CD4-positive, alpha-beta memory T cell (primary cell): ENCODE measurements at places on chromosomes 6 and 20. TPM values are rescaled to one million over a fixed set of nuclear protein-coding genes. Genes with fewer than 3 reads are reported as not detected.

The PTPN1 gene
- total RNA-seq, result 59.5 TPM

The SALL4 gene
- not detected for total RNA-seq

- no peaks in the 10 kb centered on the region for H3K4me1 ChIP-seq
- H3K36me3 ChIP-seq, result no peaks in the 10 kb centered on the region
- DNase-seq, result no peak
Measured at GRCh38 chr6:114712129-114712662, 369.4 kb upstream of the HS3ST5 start.

The RTN4IP1 gene
- 5.8 TPM for total RNA-seq

DNA sequence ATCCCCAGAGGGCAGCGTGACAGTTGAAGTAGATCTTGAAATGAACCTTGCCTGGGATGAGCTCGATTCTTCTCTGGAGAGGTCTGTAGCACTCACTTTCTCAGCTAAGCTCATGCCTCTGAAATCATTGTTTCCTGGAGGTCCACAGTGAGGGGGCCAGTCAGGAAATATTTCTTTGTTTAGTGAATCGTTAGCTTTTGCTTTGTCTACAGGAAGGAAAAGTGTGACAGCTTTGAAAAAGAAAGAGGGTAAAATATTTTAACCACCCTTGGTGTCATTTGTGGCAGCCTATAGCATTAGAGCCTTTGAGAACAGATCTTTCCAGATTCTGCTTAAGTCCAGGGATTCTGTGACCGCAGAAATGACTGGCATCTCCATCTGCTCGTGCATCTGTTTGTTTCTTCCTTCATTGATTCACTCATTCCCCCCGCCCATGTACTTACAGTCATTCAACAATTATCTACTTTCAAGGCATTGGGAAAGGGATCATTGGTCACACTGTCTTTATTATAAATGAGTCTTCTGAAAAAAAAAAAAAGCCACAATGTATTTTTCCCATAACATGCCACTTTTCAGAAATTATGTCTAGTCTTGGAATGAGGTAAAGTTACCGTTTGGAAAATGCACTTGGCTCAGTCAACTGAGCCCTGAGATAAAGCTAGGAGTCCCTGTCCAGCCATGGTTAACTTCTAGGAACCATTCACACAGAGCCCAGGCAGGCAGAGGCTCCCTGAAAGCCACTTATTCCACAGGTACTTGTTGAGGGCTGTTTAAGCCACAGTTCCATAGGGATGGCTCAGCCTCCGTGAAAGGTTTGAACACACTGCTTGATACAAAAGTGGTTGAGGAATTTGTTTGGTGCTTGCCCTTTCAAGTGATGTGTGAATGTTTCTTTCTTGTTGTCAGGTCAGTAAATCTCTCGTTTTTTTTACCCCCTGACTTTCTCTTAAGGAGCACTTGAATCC, 86.0 kb downstream of the TIAM2 start:
- no peaks in the 10 kb centered on the region for H3K36me3 ChIP-seq
- H3K4me1 ChIP-seq, result no peaks in the 10 kb centered on the region
- DNase-seq, result no peak
- H3K27ac ChIP-seq, result no peak overlapping the region

DNA sequence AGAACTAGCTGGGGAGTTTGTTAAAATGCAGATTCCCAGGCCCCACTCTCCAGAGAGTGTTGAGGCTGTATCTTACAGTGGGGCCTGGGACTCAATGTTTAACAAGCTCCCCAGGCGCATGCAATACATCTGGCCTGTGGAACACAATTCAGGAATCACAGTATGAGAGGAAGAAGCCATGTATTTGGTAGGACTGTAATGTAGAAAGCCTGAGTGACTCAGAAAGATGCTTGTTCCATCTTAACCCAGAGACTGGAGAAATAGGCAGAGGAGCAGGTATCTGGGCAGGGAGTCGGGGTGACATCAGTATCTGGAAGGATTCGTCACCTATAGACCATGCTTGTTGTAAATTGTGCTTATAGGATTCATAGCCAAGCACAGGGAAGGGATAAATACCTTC, 90.5 kb downstream of the UNC5CL start:
- H3K27ac ChIP-seq, result no peak overlapping the region

GRCh38 chr6:144027932-144028587, 20.0 kb upstream of the PLAGL1 start:
- H3K4me3 ChIP-seq, result no peak overlapping the region
- H3K4me1 ChIP-seq, result no peaks in the 10 kb centered on the region
- no peak for DNase-seq
- no peaks in the 10 kb centered on the region for H3K36me3 ChIP-seq
- H3K27ac ChIP-seq, result no peak overlapping the region

- H3K27ac ChIP-seq, result peak overlapping the region; percentile 18
- no peaks in the 10 kb centered on the region for H3K27me3 ChIP-seq
- H3K36me3 ChIP-seq, result no peaks in the 10 kb centered on the region
- peaks cover 46% of the 10 kb centered on the region for H3K4me1 ChIP-seq
- DNase-seq, result no peak
Measured at GRCh38 chr6:30768634-30769087, 24.3 kb upstream of the IER3 start.

- no peaks in the 10 kb centered on the region for H3K36me3 ChIP-seq
- no peak overlapping the region for H3K27ac ChIP-seq
- no peak for DNase-seq
- H3K27me3 ChIP-seq, result no peaks in the 10 kb centered on the region
- no peaks in the 10 kb centered on the region for H3K4me1 ChIP-seq
- no peak overlapping the region for H3K4me3 ChIP-seq
Measured at GRCh38 chr6:74588094-74588832, 617.6 kb downstream of the COL12A1 start.

The PRR18 gene
- not detected for total RNA-seq

DNA sequence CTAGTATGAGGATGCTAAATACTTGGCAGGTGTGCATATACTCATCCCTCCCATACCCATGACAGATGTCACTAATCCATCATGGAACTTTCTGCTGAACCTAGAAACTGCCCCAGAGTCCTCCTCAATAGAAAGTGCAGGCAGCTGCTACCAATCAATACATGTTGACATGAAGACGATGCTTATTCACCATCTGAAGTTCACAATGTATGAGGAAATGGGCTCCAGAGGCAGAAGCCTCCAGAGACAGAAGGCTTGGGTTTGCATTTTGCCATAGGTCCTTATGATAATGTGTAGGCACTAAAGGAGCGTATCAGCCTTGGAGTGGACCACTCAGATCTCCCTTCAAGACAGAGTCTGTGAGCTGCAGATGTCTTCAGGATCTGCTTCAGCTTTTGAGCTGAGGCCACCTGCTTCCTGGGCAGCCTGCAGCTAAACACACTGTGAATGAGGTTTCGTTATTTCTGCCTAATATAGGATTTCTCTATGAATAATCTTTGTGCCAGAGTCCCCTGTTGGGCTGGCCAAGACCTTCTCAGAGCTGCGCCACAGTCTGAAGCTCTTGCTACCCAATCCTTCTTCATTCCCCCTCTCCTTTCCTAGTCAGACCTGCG, 7.5 kb upstream of the KIAA1755 start:
- no peaks in the 10 kb centered on the region for H3K36me3 ChIP-seq
- no peaks in the 10 kb centered on the region for H3K4me1 ChIP-seq
- no peak for DNase-seq
- no peak overlapping the region for H3K27ac ChIP-seq

The NRN1 gene
- total RNA-seq, result 0.49 TPM

The HRH3 gene
- not detected for total RNA-seq

DNA sequence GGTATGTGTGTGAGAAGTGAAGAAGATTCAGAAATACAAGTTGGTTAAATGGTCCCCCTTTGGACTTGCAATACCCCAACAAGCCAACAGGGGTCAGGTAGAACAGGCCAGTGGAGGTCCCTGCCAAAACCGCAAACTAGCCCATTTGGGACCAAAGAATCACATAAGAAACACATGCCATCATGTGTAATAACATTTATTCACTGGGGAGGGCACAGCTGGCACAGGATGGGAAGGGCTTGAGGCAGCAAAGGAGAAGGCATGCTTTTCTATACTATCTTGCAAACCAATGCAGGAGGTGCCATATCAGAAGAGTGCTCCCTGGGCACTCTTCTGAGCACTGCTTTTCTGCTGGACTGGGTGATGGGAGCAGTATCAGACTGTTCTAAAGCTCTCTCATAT, 116.1 kb upstream of the TRAF3IP2 start:
- H3K4me3 ChIP-seq, result no peak overlapping the region
- DNase-seq, result peak; percentile 50
- H3K27me3 ChIP-seq, result no peaks in the 10 kb centered on the region
- peaks cover 76% of the 10 kb centered on the region for H3K4me1 ChIP-seq
- H3K36me3 ChIP-seq, result peaks cover 34% of the 10 kb centered on the region

- no peaks in the 10 kb centered on the region for H3K27me3 ChIP-seq
- H3K4me3 ChIP-seq, result no peak overlapping the region
- no peak overlapping the region for H3K27ac ChIP-seq
- H3K4me1 ChIP-seq, result no peaks in the 10 kb centered on the region
- no peak for DNase-seq
- H3K36me3 ChIP-seq, result no peaks in the 10 kb centered on the region
Measured at GRCh38 chr20:19453410-19453809, 241.0 kb downstream of the SLC24A3 start.

- no peak overlapping the region for H3K27ac ChIP-seq
- DNase-seq, result peak; percentile 7
- peaks cover 36% of the 10 kb centered on the region for H3K36me3 ChIP-seq
Measured at GRCh38 chr6:160102956-160103824, 18.4 kb upstream of the SLC22A1 start.

DNA sequence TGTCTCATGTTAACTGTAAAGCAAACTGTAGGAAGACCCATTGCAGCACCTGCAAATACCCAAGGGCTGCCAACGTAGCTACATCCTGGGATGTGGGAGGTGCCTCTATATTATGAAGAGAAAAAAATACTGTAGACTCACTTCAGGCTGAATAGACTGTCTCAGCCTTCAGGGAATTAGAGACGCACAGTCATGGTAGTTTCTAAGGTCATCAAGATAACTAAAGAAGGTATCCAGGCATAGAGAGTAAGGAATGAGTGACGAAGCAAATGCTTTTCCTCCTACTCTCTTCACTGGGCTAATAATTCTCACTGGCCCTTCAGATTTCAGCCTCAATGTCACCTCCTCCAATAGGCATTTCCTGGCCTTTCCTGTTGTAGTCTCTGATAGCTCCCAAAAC, 121.6 kb upstream of the ECI2 start:
- no peak for DNase-seq
- H3K4me1 ChIP-seq, result no peaks in the 10 kb centered on the region
- H3K27ac ChIP-seq, result no peak overlapping the region
- H3K36me3 ChIP-seq, result no peaks in the 10 kb centered on the region

DNA sequence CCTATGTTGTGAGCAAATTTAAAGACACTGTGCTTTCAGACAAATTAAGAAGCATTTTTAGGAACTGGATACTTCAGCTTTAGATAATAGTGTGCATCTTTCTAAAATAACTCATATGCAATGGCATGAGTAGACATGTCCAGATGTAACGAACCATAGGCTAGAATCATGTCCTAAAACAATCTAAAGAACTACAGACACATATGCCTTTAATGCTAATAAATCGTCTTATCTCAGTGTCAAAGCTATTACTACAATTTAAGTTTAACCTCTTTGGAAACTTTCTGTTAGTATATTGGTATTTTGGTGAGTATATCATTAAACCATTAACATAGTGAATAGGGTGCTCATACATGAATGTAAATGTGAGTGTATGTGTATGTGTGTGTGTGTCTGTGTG, 908.5 kb upstream of the FLRT3 start:
- H3K36me3 ChIP-seq, result no peaks in the 10 kb centered on the region
- no peak overlapping the region for H3K4me3 ChIP-seq
- no peak overlapping the region for H3K27ac ChIP-seq

GRCh38 chr20:41168281-41169161, 31.2 kb downstream of the PLCG1 start:
- peaks cover 10% of the 10 kb centered on the region for H3K4me1 ChIP-seq
- peak overlapping the region; percentile 22 for H3K27ac ChIP-seq
- H3K4me3 ChIP-seq, result no peak overlapping the region
- peaks cover 96% of the 10 kb centered on the region for H3K36me3 ChIP-seq
- no peak for DNase-seq

The HMGN4 gene
- 105 TPM for total RNA-seq

The GPR6 gene
- not detected for total RNA-seq

The IMPG1 gene
- not detected for total RNA-seq

GRCh38 chr6:85756982-85757381, 114.3 kb upstream of the SYNCRIP start:
- H3K4me1 ChIP-seq, result no peaks in the 10 kb centered on the region
- no peaks in the 10 kb centered on the region for H3K27me3 ChIP-seq
- DNase-seq, result no peak
- H3K36me3 ChIP-seq, result no peaks in the 10 kb centered on the region
- H3K27ac ChIP-seq, result no peak overlapping the region
- no peak overlapping the region for H3K4me3 ChIP-seq

The ZNF831 gene
- 49.0 TPM for total RNA-seq

GRCh38 chr20:3119044-3119443, 34.5 kb upstream of the AVP start:
- H3K4me3 ChIP-seq, result no peak overlapping the region
- H3K27me3 ChIP-seq, result no peaks in the 10 kb centered on the region
- peaks cover 40% of the 10 kb centered on the region for H3K4me1 ChIP-seq
- DNase-seq, result no peak
- no peaks in the 10 kb centered on the region for H3K36me3 ChIP-seq

The CST5 gene
- total RNA-seq, result not detected

The PCSK2 gene
- not detected for total RNA-seq

The MEP1A gene
- total RNA-seq, result not detected

DNA sequence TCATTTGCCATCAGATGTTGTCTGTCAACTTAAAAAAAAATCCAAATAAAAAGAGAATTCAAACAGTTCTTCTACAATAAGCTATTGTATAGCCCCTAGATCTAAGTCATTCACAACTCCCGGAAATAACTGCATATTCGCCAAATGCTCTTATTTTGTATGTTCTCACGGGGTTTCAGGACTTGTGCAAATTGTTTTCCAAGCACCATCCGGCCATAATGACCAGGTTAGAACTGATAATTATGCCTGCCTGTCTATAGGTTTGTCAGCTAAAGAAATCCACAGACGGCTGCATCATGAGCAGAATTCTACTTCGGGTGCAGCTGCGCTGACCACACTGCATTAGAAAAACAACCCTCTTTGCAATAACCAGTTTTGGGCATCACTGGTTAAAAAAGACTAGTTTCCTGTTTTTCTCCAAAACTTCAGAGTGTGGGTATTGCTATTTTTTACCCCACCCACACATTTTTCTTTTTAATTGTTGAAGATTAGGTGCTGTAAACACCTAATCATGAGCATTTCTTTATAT, 87.7 kb downstream of the HIVEP2 start:
- peak overlapping the region; percentile 81 for H3K27ac ChIP-seq
- H3K36me3 ChIP-seq, result no peaks in the 10 kb centered on the region
- H3K4me3 ChIP-seq, result peak overlapping the region; percentile 32
- DNase-seq, result peak; percentile 61

GRCh38 chr6:121584586-121585369, 149.3 kb downstream of the GJA1 start:
- H3K27ac ChIP-seq, result no peak overlapping the region
- no peaks in the 10 kb centered on the region for H3K4me1 ChIP-seq
- DNase-seq, result no peak
- no peak overlapping the region for H3K4me3 ChIP-seq
- no peaks in the 10 kb centered on the region for H3K36me3 ChIP-seq

GRCh38 chr6:73722318-73723060, 26.5 kb downstream of the CD109 start:
- no peaks in the 10 kb centered on the region for H3K36me3 ChIP-seq
- H3K4me3 ChIP-seq, result no peak overlapping the region
- no peak for DNase-seq
- no peaks in the 10 kb centered on the region for H3K4me1 ChIP-seq
- no peaks in the 10 kb centered on the region for H3K27me3 ChIP-seq
